ENCODE measurements at places on chromosomes 1 and 21.
A peak's percentile ranks its signal among the peaks of the same experiment; 100 is the strongest.

DNA sequence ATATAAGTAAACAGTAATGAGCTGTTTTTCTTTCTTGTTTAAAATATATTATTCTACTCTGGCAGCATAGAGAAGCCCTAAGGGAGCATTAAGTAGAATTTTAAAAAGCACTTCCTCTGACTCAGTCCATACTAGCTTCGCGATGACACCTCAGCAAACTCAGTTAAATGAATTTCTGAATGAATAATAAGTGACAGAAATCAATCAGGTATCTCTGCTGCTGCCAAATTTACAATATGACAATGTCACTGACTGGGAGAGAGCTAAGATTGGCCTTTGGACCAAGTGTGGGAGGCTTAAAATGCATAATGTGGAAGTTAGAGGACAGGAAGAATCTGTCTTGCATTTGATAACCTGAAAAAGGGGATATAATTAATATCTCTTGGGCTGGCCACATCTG, 296.1 kb downstream of the HHIPL2 start:
- no peak for DNase-seq

DNA sequence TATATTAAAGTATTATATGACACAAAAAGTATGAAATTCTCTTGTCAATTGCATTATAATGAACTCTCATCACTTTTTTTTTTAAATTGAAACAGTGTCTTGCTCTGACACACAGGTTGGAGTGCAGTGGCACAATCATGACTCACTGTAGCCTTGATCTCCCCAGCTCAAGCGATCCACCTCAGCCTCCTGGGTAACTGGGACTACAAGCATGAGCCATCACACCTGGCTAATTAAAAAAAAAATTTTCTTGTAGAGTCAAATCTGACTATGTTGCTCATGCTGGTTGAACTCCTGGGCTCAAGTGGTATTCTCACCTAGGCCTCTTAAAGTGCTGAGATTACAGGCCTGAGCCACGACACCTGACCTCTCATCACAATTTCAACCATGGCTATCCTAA, 259.3 kb downstream of the S1PR1 start:
- no peak for DNase-seq

GRCh38 chr1:184351416-184351975, 35.3 kb upstream of the C1orf21 start:
- no peak for DNase-seq

GRCh38 chr1:90802622-90803021, 85.5 kb upstream of the BARHL2 start:
- no peak for DNase-seq

- no peak for DNase-seq
Measured at GRCh38 chr1:12229835-12230548, at the start of gene VPS13D. TSS of gene VPS13D (plus strand) at chr1:12230030. CDS start at chr1:12234267, 4,237 bp downstream.

DNA sequence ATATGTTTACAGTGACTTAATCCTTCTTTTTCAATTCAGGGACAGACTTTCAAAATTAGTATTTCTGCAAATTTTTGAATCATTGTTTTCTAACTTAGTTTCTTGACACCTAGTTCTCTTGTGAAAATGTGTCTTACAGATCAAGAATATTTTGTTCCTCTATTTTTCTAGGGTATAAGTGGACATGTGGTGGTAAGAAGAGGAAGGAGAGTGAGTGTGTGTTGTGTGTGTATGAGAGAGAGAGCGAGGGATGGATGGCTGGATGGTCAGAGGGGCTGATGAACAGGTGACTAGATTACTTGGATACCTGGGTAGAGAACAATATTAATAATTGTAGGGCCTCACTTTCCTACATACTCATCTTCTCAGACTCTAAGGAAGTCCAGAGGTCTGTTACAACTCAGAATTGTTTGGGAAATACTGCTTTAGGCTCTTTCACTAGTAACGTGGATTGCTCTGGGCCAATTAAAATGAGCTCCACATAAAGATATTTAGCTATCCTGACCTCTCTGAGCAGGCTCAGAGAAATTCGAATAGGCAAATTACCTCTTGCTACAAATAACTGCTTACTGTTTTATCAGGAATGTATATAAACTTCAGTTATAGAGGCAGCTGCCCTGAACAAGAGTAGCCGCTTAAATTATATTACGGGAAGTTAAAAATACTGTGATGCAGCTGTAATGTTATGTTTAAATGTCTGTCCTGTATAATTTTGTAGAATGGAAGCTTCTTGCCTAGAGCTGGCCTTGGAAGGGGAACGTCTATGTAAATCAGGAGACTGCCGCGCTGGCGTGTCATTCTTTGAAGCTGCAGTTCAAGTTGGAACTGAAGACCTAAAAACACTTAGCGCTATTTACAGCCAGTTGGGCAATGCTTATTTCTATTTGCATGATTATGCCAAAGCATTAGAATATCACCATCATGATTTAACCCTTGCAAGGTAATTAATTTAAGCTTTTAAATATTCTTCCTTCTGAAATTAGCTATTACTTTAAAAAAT, 19.7 kb downstream of the GPSM2 start:
- DNase-seq: no peak

DNA sequence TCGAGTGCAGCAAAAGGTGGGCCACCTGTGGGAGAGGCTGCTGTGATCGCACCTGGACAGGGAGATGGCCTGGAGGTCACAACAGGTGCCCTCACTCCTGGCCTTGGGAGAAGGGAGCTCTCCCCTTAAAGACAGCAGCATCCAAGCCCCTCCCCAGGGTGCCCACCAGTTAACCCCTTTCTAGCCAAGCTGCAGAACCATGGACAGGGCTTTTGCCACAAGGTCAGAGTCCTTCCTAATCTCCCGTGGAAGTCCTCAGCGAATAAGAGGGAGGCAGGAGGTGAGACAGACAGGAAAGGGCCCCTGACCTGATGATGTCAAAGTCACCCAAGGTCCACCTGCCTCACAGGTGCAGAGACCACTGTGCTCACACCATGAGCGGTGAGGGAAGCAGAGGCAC, 1.7 kb downstream of the CNTN2 start:
- no peak for DNase-seq

DNA sequence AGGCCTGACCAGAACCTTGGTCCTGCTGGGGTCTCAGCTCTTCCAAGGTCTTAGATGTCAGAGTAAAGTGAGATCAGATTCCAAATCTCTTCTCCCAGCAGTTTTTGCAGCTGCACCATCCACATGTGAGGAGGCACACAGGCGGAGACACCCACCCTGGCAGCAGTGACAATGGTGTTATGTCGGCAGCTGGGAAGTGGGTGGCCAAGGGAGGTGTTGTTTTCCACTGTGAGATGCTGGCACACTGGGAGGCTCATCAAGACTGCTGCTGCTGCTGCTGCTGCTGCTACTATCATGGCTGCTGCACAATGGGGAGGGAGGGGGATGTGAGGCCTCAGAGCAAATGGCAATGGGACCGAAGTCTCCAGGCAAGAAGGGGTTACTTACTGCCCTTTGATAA, 23.6 kb downstream of the CAMK2N1 start:
- no peak for DNase-seq

DNA sequence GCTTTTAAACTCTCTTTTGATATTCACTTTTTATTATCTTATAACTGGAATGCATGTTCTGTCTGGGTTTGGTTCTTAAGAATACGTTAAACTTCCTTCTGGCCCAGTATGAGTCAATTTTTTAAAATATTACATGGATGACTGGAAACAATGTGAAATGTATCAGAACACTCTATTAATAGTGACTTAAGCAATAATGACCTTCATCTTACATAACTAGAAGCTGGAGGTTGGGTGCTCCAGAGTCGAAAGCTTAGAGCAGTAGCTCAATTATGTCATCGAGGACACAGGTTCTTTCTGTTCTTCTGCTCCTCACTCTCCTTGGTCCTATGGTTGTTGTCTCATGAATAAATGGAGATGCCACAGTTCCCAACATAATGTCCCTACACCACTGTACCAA, 91.6 kb upstream of the FOXD3 start:
- DNase-seq: no peak

DNA sequence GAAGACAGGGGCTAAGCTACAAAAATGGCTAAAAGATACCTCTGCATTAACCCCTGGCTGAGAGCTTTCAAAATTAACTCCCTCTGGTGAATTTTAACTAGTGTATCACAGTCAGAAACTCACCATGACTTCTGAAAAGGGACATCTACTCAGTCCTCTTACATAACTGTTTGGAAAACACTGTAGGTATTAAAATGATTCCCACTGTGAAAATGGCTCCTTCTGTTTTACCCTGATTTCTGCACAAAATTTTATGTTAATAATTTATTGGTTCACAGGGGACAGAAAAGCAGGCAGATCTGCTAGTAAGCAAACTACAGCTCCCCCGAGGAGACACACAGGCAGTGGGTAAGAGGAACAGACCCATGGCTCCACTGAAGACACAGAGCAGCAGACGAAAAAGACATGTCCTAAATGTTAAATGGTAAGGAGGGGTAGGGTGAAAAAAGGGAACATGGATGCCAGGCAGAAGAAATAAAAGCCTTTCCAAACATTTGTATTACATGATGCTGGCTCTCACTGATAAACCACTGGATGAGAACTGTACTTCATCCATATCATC, 111.7 kb downstream of the SLC45A1 start:
- no peak for DNase-seq

GRCh38 chr1:180567654-180568053, 8.9 kb downstream of the OVAAL start:
- no peak for DNase-seq

GRCh38 chr1:25023826-25024225, 93.8 kb upstream of the RUNX3 start:
- no peak for DNase-seq

DNA sequence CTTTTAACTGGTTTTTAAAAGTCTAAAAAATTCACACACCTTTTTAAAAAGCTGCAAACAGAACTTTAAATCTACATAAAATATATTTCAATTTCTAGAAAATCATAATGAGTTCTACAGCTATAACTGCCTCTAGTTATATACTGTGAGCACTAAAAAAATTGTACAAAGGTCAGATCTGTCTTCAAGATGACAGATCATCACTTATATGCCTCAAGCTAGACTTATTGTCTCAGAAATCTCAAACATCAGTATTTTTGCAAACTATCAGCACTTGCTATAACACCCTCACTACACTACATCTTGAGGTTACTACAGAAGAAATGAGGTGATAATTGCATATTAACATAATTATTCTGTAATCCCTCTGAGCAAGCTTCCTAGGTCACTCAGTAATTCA, 76.5 kb downstream of the ZNF644 start:
- DNase-seq: no peak

GRCh38 chr1:183810756-183811544, 6.0 kb downstream of the RGL1 start:
- no peak for DNase-seq

DNA sequence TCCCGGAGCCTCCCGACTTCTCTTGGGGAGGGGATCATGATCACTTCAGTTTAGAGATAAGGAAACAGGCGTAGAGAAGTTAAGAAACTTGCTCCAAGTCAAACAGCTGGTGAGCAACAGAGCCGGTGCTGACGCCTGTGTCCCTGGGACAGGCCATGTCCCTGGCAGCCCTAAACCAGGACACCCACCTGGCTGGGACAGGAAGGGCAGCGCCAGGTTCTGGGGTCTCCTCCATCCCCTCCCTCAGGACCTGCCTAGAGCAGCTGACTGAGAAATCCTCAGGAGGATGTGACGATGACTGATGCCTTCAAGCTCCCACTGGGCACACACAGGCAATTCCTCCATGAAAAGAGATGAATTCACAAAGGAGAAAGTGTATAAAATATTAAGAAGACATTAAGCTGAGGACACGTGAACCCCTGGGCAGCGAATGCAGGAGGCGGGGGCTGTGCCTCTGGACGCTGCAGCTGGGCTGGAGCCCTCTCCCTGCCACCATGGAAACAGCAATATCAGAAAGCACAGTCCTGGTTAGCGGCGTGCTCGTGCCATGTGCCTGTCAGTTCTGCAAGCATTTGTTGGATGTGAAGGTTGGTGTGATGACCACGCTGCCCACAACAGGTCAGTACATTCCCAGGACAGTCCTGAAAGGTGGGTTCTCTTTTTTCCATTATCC, 40.1 kb upstream of the C1orf174 start:
- DNase-seq: no peak

DNA sequence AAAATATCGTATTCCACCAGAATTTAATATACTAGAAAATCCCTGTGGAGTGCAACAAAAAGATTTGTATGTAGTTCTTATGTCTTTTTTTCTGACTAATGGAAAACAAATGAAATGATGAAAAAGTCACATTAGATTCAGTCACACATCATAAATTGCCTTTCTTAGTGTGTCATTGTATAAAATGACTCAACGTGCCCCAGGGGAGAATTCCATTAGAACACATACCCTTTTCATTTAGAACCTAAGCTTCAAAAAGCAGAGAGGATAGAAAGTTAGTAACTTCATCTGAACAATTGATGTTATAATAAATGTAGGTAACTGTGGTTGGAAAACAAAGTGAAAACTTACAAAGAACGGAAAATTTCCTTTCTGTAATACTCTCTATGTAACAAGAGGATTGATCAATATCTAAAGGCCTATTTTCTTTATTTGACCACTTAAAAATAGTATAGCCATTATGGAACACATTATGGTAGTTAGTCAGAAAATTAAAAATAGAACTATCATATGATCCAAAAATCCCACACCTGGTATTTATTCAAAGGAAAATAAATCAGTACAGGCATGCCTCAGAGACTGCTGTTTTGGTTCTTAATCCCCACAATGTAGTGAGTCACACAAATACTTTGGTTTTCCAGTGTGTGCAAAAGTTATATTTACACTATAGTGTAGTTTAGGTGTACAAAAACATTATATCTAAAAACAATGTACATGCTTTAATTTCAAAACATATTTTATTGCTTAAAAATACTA, 1016.1 kb downstream of the KCNT2 start:
- DNase-seq: peak; percentile 44

GRCh38 chr1:17028662-17029188, 17.0 kb upstream of the ATP13A2 start:
- DNase-seq: no peak

DNA sequence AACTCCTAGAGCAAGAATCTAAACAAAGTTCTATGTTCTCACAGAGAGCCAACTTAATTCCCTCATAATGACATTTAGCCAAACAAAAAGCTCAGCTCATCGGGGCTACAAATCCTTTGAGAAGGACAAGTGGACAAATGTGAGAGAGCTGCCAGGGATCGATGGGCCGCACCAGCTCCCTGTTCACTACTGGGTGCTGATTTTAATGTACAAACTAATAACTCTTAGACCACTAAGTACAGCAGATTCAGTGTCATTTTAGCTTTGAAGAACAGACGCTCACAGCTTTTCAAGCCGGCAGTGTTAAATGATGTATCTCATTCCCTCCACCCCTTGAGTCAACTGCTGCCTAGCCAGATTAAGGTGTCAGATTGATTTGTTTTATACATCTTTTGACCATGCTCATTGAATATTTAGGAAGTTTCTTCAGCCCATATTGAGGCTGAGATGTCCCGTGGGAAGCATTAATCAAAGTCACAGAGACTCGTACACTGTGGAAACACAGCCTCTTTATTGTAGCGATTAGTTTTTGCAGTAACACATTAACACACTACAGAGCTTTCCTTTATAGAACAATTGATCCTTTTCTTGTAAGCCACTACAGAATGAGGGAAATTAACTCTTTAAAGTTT, 21.1 kb downstream of the PROX1 start:
- DNase-seq: no peak

- DNase-seq: no peak
Measured at GRCh38 chr1:180912211-180912800, 391 bp upstream of the KIAA1614 start.
